NCI-H2107 (cell line): ENCODE measurements at places on chromosomes 11 and 22.

- no peak for DNase-seq
These were observed 35.0 kb upstream of the SPON1 start for GRCh38 chr11:13927481-13927880.

DNA sequence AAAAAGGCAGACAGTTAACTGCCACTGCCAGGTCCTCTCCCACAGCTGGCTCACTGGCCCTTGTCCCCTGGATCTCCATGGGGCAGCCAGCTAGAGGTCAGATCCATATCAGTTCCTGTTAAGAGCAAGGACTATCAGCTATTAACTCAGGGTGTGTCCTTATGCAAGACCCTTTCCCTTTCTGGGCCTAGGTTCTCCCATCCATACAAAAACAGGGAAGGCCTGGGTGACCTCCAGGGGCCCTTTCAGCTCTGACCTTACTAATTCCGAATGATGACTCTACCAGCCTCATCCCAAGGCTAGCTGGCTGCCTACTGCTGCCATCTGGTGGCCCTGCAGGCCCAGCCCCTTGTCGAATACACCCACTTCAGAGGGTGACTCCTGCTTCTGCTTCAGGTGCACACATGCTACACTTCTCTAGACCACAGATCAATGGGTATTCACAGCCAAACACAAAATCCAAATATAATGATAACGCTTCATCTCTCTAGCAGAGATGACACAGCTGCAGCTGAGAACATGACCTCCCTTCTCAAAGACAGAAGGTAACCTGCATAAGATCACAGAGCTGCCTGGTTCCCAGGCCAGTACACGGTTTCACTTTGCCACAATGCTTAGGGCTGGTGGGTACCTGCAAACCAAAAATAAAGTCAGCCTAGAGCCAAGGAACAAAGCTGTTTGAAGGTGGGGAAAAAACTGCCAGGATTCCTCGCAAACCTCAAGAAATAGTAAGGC lies 34.1 kb downstream of the SERGEF start:
- DNase-seq = peak; percentile 48

- DNase-seq = no peak
These were observed 133.6 kb upstream of the SESN3 start for GRCh38 chr11:95364324-95365295.

DNA sequence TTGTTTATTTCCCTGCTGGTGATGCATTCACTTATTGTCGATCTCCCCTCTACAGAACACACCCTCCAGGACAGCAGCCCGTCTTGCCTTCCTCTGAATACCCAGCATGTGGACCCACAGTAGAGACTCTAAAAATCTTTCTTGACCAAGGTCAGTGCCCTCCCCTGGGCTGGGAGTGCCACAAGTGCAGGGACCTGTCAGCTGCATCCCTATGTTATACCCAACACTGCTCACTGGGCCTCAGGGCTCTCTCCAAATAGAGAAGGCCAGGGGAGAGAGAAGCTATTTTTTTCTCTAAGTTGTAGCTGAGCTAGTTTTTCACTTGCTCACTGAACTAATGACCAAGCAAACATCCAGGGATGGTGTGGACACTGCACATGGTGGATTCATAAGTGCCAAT lies 9.8 kb downstream of the KCNJ1 start:
- no peak for DNase-seq

- DNase-seq = no peak
These were observed 65.3 kb downstream of the AMBRA1 start for GRCh38 chr11:46528445-46529094.

GRCh38 chr11:70303070-70303469 lies 32.6 kb downstream of the PPFIA1 start:
- DNase-seq = no peak

GRCh38 chr11:116209255-116209654 lies 563.5 kb downstream of the BUD13 start:
- DNase-seq = no peak

GRCh38 chr22:44012162-44012561 lies 11.9 kb upstream of the PARVB start:
- DNase-seq = no peak

DNA sequence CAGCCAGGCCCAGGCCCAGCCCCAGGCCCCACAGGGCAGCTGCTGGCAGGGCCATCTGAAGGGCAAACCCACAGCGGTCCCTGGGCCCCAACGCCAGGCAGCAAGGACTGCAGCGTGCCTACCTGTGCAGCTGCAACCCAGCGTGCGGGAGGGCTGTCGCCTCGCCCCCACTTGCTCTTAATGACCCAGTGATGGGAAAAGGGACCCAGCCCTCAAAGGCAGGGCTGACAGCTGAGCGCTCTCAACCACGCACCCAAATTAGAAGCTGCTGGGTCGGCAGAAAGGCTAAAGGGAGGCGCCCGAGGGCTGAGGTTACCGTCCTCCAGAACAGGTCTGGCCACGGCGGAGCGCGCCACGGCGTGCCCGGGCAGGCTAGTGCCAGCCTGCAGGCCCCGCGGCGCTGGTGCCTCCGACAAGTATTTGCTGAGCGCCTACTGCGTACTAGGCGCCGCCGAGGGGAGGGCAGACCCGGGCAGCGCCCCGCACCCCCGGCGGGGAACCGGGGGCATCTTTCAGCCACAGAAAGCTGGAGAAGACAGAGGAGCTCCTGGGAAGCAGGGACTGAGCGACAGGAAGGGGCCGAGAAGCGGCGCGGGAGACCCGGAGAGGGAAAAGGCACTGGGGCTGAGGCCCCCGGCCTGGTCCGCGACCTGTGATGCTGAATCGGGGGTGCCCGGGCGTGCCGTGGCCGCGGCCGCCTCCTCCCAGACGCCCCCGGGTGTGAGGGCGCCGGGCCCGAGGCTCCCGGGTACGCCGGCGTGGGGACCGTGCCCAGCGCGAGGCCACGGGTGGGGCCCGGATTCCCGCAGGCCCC lies 773 bp downstream of the HRAS start:
- DNase-seq = no peak

GRCh38 chr11:71218789-71219499 lies 33.4 kb downstream of the SHANK2 start:
- no peak for DNase-seq

DNA sequence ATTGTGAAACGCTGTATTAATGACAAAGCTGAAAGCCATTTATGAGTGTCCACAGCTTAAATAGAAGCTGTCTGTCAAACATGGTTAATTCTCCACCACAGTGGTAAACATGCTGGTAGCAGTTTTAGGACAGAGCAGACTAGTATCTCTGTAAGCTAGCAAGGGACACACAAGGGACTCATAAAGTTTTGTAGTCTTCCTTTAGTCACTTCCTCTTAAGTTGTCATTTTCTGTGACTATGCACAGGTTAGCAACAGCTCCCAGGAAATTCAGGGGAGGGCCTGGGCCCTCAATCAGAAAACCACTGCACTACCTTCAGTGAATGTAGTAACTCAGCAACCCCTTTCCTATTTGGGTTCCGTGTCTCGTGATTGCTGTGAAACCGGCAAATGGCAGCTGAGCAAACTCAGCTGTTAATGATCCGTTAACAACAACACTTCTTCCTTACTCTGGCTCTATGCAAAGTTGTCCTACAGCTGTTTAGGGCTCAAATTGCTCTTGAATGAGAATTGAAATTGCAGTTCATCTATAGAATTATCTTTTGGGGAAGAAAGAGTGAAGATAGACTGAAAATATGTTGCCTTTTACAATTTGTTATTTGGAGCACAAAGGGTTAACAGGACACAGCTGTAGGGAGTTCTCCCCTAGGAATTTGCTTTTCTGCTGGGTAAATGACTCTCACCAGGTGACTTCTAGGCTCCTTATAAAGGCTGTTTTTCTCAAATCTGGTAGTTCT lies at the start of gene MMP26:
Gene MMP26, plus strand, starts transcription at position 731 of the 736 bp plus-strand sequence.
- DNase-seq = peak; percentile 54

GRCh38 chr22:40281717-40282116 lies 64.6 kb upstream of the ADSL start:
- DNase-seq = peak; percentile 0

DNA sequence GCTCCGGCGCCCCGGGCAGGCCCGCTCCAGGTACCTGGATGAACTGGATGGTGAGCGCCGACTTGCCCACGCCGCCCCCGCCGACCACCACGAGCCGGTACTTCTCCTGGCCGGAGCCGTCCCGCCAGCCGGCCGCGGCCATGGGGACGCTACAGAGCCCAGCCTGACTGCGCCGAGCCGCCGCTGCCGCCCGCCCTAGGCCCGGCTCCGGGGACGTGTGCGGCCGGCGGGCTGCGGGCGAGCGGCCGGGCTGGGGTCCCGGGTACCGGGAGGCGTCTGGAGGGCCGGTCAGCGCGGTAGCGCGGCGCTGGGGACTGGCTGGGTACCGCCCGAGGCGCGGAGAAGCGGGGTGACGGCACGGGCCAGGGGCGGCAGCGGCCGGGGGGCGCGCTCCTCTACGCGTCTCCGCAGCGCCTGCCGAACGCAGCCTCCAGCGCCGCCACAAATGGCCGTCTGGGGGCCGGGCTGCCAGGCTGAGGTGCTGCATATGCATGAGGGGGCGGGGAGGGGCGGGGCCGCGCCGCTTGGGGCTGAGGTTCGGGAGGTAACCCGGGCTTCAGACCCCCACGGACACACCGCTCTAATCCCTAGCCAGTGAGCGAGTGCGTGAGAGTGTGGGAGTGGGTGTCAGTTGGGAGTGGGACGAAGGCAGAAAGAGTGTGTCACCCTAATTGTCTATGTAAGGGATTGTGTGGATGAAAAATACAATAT lies at the start of gene RRAS2:
Gene RRAS2, minus strand, starts transcription at position 455 of the 711 bp plus-strand sequence. Its CDS starts 313 bp downstream, at position 142.
- DNase-seq = no peak

DNA sequence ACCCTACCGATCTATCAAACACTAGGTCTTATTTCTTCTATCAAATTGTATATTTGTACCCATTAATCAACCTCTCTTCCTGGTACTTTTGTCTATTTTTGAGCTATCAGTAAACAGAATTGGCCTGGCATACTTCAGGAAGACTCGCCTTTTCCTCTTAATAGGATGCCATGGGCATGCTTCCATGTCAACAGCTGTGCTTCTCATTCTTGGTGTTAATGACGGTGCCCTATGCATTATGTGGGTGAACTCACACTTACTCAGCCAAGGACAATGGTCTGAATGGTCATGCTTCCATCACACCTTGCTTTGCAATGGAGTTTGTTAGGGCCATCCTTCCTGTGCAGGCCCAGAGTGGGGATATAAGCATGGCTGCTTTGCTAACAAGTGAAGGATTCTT lies 521.8 kb downstream of the MIAT start:
- no peak for DNase-seq

- DNase-seq = no peak
These were observed 225.5 kb upstream of the NARS2 start for GRCh38 chr11:78800096-78800690.

DNA sequence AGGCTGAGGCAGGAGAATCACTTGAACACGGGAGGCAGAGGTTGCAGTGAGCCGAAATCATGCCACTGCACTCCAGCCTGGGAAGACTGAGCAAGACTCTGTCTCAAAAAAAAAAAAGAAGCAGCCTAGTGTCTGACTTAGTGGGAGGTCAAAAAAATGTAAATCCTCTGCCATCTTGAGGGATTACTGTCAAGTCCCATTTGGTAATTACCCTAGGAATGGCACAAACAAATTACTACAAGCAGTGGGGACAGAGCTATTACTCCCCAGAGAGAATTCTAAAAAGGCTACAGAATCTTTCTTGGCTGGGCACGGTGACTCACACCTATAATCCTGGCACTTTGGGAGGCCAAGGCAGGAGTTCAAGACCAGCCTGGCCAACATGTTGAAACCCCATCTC lies 3.8 kb downstream of the SERPING1 start:
- DNase-seq = no peak

- no peak for DNase-seq
These were observed 31.3 kb upstream of the COMT start for GRCh38 chr22:19910180-19910744.

DNA sequence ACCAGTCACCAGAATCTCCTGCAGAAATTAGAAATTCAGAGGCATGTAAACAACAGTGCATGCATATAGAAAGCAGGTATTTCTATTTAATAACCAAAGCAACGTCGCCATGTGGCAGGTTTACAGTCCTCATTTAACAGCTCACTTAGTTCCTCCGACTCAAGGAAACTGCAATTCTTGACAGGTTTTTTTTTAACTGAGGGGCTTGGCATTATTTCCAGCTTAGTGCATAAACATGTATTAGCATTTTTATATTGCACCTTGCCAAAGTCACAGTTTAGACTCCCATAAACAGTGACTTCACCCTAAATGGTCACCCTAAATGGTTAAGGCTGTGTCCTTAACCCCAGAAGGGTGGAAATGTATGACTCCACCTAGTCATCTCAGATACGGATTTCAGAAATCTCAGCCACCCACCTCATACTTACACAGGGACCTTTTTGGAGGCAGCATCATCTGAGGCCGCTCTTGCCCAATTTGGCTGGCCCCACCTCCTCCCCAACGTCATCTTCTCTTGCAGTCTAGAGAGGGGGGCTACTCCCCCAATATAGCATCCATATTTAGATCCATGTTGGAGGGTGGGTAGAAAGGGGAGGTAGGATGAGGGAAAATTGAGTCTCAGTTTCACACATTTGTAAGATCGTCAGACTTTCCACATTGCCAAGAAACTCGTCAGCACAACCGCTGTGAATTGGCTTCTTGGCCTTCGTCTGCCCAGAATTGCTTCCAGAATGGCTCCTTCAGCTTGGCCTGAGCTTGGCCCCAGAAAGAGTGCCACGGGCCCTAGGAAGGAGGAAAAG lies 31.8 kb upstream of the SLC35C1 start:
- no peak for DNase-seq

DNA sequence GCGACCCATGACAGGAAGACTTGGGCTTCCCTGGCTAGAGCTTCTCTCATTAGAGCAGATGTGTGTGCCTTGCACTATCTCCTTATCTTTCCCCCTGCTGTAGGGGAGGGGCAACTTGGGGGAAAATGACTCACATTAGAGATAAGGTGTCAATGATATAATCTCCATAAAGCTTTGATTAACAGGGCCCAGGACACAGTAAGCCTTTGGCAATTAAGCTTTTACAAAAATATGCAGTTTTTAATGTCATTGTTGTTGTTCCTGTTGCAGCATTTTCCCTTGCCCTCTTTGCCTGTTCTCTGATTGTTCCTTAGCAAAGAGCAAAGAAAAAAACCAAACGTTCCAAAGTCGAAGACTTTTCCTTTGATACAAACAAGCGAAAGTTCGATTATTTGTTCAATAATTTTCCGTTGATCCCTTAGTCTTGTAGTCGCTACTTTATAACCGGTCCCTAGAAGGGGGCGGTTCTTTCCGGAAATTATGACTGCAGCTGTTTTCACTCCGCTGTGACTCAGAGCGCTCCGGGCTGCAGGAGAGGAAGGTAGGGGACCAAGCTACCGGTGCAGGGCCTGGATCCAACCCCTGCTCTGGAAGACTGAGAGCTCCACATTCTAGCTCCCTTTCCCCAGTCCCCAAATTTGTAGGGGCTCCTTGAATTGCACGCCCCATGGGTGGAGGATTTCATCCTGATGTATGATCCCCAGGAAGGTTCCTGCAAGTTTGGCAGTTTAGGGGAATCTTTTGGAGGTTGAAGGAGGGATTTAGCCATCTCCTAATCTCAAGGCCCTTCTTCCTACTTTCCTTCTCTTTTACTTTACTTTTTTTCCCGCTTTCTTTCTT lies at the start of gene VWA5A:
Gene VWA5A, plus strand, starts transcription at position 509 of the 840 bp plus-strand sequence. CDS start 2,062 bp downstream, outside the sequence.
- no peak for DNase-seq

DNA sequence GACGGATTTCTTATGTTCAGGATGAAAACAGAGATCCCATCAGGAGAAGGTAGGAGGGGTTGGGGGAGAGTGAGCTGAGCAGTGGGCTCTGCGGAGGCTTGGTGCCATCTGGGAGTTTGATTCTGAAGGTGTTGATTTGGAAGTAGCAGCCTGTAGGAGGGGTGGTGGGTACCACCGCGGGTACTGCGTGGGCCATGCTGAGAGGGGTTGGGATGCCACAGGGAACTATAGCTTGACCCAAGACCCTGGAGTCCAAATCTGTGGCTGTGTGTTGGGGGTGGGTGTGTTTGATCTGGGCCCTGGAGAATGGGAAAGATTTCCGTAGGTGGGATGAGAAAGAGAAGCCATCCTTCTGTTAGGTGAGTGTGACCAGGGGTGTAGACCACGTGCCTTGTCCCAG lies 5.0 kb downstream of the INCENP start:
- DNase-seq = no peak

GRCh38 chr22:38431266-38432010 lies 23.6 kb downstream of the KCNJ4 start:
- no peak for DNase-seq
